Progenitor cell of endocrine pancreas (in vitro differentiated cells): ENCODE measurements at places on chromosomes 3 and 15. TPM values are rescaled to one million over a fixed set of nuclear protein-coding genes. Genes with fewer than 3 reads are reported as not detected.

Gene ROBO1
- 78.0 and 78.6 TPM in 2 replicates for total RNA-seq

GRCh38 chr3:31218082-31218481, 314.6 kb upstream of the STT3B start:
- no peak for DNase-seq

Gene GHSR
- not detected in 2 replicates for total RNA-seq

Gene ZNF385D
- total RNA-seq, result 0.10 and 0.47 TPM in 2 replicates

GRCh38 chr3:195461594-195462307, 18.9 kb upstream of the ACAP2 start:
- no peak for DNase-seq

- DNase-seq, result no peak
Measured at GRCh38 chr3:152097770-152098169, 171.0 kb upstream of the MBNL1 start.

Gene ATP13A5
- total RNA-seq, result 0.07 and 0.29 TPM in 2 replicates

DNA sequence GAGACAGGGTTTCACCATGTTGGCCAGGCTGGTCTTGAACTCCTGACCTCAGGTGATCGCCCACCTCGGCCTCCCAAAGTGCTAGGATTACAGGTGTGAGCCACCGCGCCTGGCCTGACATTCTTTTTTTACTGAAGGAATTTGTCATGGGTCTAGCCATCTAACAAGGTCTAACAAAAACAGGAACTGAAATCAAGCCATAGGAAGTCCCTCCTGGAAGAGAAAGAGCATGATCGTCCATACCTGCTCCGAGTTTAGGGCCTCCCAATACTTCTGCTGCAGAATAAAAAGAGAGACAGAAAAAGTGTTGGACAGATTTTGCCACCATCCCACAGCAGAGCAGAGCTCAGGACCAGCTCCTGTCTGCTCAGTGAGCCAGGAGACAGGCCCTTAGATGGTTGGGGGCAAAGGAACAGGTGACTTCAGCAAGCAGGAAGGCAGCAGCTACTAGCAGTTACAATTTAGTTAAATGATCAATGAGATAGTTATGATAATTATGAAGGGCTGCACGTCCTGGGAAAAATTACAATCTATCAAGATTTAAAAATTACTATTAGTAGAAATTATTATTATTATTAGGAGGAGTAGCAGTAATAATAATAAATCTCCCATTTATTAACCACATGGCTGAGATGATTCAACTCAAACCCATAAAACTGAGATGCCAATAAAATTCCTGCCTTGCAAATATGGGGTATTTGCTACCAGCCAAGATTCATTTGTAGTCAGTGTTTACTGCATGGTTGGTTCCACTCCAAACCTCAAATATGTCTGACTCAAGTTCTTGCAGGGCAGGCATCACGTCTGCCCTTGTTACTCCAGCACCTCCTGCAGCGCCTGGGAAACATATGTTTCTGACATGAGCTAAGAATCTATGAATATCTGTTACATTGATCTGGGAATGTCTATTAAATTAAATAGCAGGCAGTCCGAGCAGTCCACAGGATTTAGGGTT, 40.1 kb downstream of the TMEM44 start:
- DNase-seq, result no peak

DNA sequence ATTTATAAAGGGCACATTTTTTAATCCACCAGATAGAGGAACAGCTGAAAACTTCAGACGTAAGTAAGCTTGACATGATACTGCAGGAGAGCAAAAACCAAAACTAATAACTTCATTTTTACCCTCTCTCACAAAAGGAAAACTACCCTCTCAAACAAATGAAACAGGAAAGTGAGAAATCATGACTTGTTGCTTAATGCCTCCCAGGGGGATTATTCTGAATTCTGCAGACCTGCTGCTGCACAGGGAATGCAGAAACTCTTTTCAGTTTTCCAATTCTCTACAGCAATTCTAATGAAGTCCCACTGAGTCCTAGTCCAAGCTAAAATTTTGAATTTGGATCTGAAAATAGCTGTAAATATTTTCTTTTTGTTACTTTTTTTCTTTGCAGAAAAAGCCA, 637.1 kb upstream of the CCDC54 start:
- no peak for DNase-seq

GRCh38 chr3:165545059-165545458, 292.2 kb downstream of the BCHE start:
- DNase-seq, result no peak

Gene RASL12
- total RNA-seq, result 0.38 and 0.40 TPM in 2 replicates

Gene SLC2A2
- total RNA-seq, result 1.5 TPM in 2 replicates

DNA sequence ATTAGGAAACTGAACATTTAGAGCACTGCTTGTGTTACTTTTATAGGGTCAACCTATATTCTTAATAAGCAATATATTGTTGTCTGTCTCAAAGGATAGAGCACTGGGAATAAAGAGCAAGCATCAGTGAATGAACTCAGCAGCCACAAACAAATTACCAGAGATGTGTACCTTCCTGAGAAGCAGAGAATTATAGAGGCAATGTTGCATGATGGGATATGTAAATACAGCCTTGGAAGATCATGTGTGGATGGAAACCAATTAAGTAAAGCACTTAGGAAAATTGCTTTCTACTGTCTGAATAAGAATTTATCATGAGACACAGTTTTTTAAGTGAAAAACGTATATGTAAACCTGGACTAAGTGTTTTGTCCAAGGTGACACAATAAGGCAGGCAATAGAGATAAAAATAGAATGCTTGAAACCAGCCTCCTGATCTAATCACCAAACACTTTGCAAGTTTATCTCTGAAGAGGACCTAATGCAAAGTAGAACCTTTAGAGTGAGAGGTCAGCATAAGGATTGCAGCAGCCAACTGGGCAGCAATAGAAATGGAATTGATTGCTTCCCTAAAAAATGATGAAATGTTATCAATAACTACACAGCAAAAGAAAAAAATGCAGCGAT, 848.0 kb downstream of the TUSC7 start:
- no peak for DNase-seq

- no peak for DNase-seq
Measured at GRCh38 chr15:50146632-50147031, 27.6 kb upstream of the ATP8B4 start.

GRCh38 chr3:115520241-115520640, 103.1 kb upstream of the GAP43 start:
- no peak for DNase-seq

GRCh38 chr15:28096411-28096669, 2.8 kb downstream of the OCA2 start:
- DNase-seq, result no peak

Gene FRMD5
- 7.8 and 9.5 TPM in 2 replicates for total RNA-seq

Gene BLM
- total RNA-seq, result 19.6 and 21.3 TPM in 2 replicates

GRCh38 chr3:105957722-105958121, 88.9 kb upstream of the CBLB start:
- DNase-seq, result no peak

GRCh38 chr3:72768481-72768880, 79.8 kb downstream of the SHQ1 start:
- DNase-seq, result no peak

Gene ANKRD34C
- not detected in 2 replicates for total RNA-seq

Gene MTHFS
- total RNA-seq, result 33.3 and 33.6 TPM in 2 replicates

GRCh38 chr15:68623301-68623892, 44.6 kb downstream of the CORO2B start:
- DNase-seq, result no peak

Gene NRROS
- total RNA-seq, result 1.4 and 2.0 TPM in 2 replicates

DNA sequence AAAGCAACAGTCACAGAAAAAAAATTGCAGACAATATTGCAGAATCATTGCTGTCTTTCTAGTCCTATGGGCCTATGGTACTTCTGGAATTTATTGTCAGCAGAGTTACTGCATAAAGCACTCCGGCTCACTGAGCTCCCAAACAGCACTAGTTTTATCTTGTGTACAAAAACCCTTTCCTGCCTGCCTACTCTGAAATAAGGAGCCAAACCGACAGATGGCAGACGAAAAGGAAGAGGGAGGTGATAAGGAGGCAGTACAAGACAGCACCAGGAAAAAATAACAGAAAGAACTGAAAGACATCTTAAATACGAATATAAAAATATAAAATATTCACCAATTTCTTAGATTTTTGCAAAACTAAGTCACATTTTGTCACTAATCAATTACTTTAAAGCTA, 15.6 kb downstream of the HERC1 start:
- DNase-seq, result no peak

DNA sequence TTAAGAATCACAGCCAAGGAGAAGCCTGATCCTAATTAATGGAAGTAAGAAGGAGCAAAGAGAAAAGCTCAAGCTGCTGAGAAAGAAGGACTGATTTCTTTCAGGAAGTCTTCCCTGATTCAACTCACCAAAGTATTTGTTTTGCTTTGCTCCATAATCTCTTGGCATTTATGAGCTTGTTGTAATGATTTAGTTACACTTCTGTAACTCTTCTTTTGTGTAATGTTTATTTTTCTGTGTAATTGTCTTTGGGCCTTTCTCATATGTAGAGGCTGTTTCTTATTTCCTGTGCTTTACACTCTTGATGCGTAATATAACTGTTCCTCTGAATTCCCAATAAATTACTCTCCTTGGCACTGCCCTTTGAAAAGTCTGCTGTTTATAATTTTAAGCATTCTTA, 80.0 kb downstream of the COL6A5 start:
- DNase-seq, result no peak

DNA sequence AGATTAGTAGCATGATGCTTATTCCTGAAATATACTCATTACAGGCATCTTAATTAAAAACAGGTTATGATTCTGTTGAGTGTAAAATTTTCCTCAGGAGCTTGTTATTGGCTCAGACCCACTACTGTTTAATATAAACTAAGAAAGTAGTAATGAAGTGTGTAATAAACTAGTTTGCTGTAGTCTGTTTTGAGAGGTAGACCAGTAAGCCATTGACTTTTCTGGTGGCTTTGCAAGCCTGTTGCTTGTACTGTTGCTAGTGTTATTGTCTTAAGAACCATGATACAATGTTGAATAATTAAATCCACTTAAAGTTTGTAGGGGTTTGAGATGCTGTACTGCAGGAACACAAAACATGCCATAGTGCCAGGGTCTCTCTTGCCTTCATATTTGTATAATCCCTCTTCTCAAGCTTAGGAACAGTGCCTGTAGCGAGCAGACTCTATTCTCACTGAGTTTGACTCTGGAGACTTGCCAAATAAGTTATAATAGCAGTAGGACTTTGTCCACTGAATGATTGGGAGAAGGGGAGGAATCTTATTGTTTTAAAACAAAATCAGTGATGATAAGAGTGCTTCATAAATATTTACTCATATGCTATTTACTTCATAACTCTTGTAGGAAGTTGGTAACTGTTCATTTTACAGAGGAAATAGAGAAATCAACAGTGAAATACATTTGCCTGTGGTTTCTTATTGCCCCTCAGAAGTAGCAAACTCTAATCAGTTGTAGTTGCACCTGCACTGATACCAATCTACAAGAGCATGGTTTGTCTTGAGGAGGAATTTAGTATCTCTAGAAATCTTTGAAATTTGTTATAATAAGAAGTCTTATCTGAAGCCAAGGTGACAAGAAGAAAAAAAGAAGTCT, 13.4 kb downstream of the TCF12 start:
- no peak for DNase-seq

DNA sequence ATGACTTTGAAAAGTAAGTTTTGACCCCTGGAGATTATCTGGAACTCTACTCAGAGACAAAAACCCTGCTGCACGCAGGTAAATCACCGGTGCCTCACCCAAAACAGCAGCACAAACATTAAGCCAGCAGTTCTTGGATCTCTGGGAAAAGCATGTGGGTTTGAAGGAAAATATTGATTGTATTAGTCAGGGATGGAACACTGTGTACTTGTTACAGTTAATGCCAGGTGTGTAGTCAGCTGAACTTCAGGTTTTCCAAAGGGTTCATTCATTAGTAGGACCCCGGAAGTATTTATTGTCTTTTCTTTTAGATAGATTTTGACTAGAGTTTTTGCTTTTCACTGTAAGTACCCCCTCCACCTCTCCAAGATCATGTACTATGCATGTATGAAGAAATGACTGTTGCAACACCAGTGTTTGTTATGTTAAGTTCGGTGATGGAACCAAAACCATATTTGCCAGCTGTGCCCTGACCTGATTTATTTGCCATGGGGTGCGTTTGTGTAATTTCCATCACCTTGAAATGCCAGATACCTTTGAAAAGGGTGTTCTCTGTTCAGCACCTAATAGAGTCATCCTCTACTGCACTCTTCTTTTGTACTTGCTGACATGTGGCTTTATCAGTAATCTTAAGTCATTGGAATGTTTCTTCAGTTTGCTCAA, 14.5 kb downstream of the ARHGEF26 start:
- DNase-seq, result no peak

GRCh38 chr15:53324061-53324460, 435.4 kb downstream of the WDR72 start:
- DNase-seq, result no peak

- DNase-seq, result no peak
Measured at GRCh38 chr3:4670352-4670751, 177.2 kb downstream of the ITPR1 start.

DNA sequence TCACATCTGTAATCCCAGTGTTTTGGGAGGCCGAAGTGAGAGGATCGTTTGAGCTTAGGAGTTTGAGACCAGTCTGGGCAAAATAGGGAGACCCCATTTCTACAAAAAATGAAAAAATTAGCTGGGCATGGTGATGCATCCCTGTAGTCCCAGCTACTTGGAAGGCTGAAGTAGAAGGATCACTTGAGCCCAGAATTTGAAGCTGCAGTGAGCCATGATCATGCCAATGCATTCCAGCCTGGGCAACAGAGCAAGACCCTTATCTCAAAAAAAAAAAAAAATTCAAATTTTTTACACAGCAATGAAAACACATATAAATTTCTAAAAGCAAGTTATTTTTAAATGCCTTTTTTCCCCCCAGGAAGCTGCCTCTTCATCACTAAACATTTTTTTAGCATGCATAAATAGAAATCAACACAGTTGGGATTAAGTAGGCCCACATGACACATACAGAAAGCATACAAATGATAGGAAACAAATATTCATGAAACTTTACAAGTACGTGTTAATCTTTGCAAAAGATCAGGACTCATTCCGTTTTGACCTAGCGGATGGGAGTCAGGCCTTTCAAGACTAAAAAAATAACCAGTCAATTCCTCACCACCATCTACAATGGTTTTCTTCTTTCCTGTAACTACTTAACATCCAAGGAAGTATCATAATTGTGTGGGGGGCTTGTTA, 45.6 kb upstream of the IGDCC4 start:
- DNase-seq, result no peak

- DNase-seq, result no peak
Measured at GRCh38 chr15:89164712-89165211, 56.6 kb downstream of the RLBP1 start.
